ENCODE measurements at places on chromosomes 12 and 14. TPM values are rescaled to one million over a fixed set of nuclear protein-coding genes. Genes with fewer than 3 reads are reported as not detected.

DNA sequence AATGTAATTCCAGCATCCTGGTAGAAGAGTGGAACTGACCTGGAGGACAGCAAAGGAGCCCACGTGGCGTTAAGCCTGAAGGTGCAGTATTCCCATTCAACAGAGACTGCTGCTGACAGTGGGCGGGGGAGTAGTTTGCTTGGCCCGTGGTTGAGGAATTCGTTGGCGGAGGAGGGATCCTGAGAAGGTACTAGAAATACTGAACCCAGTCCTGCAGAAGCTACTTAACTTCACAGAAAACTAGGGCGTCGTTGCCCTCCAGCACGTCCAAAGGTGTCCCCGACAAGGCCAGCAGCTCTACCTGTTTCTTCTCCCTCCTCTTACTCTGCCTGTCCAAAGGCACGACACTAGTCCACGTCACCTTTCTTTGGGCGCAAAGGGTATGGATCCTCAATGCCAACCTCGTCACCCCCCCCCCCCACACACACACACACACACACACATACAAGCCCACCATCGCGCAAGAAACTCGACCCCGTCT is 303 bp downstream of the PUS7L start:
- no peak for DNase-seq

- DNase-seq: peak; percentile 8
Observed at GRCh38 chr14:79356040-79356439, 855.3 kb downstream of the DIO2 start.

DNA sequence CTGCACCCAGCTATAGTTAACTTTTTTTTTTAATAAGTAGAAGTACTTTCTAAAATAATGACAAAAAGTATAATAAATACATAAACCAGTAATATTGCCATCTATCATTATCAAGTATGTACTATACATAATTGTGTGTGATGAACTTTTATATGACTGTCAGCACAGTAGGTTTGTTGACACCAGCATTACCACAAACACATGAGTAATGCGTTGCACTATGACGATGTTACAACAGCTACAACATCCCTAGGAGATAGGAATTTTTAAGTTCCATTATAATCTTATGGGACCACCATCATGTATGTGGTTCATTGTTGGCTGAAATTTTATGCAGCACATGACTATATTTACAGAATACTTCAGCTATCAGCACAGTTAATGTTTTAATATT is 62.9 kb upstream of the VSX2 start:
- peak; percentile 26 for DNase-seq

GRCh38 chr12:24223926-24224325 is 274.5 kb upstream of the SOX5 start:
- no peak for DNase-seq

GRCh38 chr14:104708606-104709268 is 15.3 kb upstream of the ADSS1 start:
- peak; percentile 53 for DNase-seq

KRT2 gene
- 0.53 TPM for total RNA-seq

DNA sequence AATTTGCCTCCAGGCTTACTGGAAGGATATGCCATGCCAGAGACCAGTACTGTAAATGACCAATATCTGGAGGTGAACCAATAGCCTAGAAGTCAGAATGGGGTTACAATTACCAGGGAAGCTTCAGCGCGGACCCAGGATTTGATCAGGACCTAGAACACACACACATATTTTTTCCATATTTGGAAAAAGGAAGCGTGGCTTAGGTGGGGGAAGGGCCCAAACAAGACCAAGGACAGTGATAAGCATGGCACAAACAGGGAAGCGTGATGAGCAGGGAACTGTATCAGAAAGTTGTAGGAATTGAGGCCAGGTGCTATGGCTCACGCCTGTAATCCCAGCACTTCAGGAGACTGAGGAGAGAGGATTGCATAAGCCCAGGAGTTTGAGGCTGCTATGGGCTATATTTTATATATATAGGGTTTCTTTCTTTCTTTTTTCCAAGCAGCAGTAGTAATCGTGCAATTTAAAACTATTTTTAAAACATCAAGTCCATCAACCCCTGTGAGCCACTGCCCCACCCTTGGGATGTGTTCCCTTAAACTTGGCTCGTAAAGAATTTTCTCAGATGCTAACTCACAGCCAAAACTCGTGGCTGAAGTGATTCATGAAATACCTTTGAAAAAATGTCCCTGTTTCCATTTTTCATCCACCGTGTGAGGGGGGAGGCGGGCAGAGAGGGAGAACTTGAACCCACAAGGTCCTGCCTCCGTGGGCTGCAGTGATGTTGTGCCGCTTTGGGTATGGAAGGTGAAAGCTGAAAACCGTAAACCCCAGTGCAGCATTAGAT is 16.7 kb downstream of the HRK start:
- DNase-seq: peak; percentile 18

DNA sequence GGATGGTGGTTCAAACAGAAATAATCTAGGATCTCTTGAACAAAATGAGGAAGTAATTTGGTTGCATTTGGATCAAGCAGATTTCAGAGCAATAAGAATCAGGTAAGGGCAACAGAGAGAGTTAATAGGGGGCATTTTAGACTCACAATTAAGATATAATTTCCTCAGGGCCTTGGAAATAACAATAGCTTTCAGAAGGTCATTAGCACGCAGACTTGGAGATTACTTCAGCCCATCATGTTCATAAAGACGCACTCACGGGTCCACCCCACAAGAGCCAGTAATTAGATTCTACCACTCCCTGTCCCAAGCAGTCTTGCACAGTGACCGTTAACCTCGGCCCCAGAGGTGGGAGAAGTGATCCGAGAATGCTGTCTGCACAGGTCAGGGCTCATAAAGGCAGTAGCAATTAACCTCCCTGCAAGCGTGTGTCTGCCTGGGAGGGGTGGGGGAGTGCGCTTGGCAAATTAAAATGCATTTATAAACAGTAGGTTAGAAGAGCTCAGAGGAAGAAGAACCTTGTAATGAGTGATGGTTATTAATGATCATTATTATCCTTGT is 125.7 kb upstream of the CCDC196 start:
- no peak for DNase-seq

AHNAK2 gene
- total RNA-seq: 4.4 TPM

DNA sequence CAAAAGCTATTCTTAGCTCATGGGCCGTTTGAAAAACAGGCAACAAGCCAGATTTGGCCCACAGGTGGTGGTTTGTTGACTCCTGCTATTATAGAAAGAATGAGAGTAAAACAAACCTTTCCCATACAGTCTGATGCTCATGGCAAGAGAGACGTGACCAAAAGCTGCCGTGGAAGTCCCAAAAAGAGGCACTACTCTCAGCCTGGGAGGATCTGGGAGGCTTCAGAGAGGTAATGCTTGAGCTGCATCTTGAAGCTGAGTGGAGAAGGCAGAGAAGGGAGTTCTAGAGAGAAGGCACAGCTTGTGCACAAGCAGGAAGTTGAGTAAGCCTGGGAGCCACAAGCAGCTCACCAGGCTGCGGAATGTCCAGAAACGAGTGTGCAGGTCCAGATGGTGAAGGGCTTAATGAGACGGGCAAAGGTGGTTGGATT is 9.6 kb downstream of the PLXNC1 start:
- no peak for DNase-seq

DNA sequence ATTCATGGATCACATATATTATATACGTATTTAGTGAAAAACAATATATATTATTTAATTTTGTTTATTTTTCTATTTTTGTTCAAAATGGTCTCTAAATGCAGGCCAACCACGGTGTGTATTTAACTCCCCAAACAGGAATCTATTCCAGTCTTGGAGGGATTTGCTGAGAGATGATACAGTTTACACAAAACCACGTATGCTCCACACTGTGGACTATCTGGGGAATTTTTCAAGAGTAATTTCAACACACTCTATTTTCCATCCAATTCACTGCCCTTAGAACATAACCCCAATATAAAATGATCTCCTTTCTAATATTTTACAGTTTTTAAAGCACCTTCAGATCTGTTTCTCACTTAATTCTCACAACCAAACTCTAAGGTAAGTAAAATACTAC is 15.3 kb downstream of the EML1 start:
- no peak for DNase-seq

DNA sequence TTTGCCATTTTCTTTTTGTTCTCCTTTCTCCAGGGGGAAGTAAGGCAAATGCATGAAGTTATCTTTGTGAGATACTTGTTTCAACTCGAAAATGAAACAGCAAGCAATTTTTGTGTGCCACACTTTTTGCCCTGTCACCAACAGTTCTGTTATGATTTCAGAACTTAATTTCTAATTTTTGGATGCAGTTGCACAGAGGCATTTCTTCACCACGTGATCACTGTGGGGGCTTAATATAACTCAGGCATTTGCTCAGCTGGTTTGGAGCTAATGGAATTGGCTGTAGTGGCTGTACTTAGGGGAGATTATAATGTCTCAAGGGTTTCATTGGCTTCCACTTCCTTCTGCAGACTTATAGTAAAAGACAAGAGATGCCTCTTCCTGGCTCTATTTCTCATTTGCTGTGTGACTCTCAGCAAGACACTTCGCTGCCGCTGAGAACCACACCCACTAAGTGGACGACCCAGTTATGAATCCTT is 452.4 kb downstream of the RAD51B start:
- DNase-seq: no peak

LUM gene
- 703 TPM for total RNA-seq

NOXRED1 gene
- not detected for total RNA-seq

DNA sequence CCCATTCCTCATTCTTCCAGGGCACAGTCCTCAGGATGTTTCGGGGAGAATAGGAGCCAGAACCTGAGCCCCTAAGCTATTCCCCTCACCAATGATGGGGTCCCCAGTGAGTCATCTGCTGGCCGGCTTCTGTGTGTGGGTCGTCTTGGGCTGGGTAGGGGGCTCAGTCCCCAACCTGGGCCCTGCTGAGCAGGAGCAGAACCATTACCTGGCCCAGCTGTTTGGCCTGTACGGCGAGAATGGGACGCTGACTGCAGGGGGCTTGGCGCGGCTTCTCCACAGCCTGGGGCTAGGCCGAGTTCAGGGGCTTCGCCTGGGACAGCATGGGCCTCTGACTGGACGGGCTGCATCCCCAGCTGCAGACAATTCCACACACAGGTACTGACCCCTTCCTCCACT is 1.3 kb downstream of the SLC39A5 start:
- no peak for DNase-seq

TAS2R30 gene
- 0.10 TPM for total RNA-seq
